ENCODE measurements at places on chromosomes 11 and 22. TPM values are rescaled to one million over a fixed set of nuclear protein-coding genes. Genes with fewer than 3 reads are reported as not detected.

- DNase-seq: no peak
Observed at GRCh38 chr11:31464436-31464835, 45.0 kb downstream of the IMMP1L start.

- no peak for DNase-seq
Observed at GRCh38 chr11:83680321-83680720, 394.2 kb upstream of the CCDC90B start.

DNA sequence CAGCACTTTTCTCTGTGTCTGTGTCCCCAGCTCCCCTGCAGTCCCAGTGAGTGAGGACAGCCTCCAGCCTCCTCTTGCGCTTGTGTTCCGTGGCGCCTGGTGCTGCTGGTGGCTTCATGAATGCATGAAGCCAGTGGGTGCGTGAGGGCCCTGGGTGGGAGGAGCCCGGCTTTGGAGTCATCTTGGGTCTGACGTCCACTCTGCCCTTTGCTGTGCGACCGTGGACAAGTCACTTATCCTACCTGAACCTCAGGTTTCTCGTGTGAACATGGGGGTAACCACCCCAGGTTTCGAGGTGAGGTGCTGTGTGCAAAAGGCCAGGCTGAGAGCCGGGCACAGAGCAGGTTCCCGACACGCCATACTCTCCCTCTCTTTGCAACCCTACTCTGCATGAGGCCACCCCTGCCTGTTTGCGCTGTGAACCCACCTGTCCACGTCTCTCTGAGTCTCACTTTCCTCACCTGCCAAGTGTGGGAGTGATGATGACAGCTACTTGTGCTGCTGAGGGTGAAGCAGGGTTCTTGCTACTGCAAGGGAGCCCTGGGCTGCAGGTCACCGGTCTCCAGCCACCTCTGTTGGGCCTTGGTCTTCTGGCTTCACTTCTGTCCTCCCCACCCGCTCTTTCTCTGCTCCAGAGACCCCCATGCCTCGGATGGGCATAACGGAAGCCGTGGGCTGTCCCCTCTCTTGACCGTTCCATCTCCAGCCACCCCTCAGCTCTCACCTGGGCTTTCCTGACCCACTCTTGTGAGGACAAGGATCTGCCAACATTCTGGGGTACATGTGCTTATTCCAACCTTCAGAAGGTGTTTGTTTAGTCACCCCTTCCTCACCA lies 537.6 kb downstream of the TBC1D22A start:
- DNase-seq: no peak

Gene MMP10
- total RNA-seq: 0.18 TPM

GRCh38 chr22:29408940-29409339 lies 20.6 kb upstream of the AP1B1 start:
- no peak for DNase-seq

DNA sequence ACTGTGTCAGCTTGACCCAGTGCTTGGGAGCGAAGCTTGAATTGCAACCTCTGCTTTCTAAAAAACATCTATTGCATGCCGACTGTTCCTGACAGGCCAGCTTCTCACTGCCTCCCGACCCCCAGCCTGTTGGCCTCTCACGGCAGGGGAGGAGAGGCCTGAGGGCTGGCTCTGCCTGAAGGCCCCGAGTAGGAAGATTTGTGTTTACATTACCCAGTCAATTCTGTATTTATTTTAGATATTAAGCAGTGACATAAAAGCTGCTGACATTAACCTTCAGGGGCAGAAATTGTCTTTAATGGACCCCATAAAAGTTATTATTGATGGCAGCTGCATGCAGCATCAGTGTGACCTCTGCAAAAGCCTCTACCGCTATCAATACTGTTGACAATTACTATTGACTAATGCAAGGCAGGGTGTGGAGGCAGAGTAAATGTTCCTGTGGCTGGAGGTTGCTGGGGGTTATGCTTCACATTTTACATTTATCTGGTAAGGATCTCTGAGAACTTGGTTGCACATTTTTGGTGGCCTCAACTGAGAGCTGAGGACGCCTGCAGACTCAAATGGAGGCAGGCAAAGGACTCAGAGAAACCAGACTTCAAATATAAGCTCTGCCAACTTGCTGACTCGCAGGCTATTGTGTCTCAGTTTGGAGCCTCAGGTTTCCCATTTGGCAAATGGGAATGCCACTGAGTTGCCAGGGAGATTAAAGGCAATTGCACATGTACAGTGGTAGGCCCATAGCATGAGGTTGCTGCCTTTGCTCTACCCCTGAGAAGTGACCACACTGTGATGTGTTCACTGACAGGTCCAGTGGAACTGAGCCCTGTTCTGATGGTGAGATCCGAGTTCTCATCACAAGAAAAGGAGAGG lies 380.5 kb downstream of the TENM4 start:
- no peak for DNase-seq

GRCh38 chr11:104967534-104968354 lies 630 bp downstream of the CASP4 start:
- DNase-seq: no peak

GRCh38 chr11:10273738-10274137 lies 20.3 kb downstream of the SBF2 start:
- DNase-seq: no peak

- no peak for DNase-seq
Observed at GRCh38 chr22:41781507-41781906, 19.0 kb upstream of the CCDC134 start.

DNA sequence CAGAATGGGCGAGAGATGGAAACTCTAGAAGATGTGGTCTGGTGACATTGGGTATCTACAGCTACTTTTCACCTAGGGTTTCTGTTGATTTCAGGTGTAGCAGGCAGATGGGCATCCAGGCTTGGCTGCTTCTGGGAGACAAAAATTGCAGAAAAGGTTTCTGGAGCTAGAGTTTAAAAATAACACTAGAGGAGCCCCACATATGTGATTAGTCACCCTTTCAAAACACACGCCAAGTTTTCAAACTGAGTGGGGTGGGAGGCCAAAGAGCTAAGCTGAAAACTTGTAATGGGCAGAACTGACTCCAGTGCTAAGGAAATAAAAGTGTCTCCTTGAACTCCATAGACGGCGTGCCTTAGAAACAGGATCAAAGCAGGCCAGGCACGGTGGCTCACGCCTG lies 80.8 kb downstream of the GRK3 start:
- DNase-seq: no peak

GRCh38 chr22:40055143-40055883 lies 60.6 kb downstream of the FAM83F start:
- no peak for DNase-seq

Gene JAML
- total RNA-seq: 8.5 TPM

DNA sequence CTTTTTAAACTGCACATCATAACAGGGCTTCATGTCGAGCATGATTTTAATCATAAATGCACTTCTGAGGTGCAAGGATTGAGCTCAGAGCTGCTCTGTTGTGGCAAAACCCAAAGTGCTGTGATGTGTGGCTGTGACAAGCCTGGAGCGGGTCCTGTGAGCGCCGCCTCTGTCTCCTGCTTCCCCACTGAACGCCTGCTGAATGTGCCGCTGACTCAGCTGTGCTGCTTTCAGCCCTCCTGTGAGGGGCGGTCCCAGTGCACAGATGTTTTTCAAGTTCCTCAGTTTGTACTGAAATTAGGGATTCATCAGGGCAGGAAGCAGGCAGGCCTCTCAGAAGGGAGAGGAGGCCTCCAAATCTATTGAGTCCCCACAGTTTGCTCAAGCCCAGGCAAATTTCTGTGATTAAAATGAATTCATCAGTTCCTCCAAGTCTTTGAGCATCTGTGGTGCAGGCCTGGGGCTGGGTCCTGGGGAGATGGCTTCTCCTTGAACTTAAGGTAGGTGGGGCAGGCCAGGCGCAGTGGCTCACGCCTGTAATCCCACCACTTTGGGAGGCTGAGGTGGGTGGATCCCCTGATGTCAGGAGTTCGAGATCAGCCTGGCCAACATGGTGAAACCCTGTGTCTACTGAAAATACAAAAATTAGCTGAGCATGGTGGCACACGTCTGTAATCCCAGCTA lies 3.0 kb upstream of the GTSE1 start:
- no peak for DNase-seq

Gene FXYD6
- total RNA-seq: 29.6 TPM

DNA sequence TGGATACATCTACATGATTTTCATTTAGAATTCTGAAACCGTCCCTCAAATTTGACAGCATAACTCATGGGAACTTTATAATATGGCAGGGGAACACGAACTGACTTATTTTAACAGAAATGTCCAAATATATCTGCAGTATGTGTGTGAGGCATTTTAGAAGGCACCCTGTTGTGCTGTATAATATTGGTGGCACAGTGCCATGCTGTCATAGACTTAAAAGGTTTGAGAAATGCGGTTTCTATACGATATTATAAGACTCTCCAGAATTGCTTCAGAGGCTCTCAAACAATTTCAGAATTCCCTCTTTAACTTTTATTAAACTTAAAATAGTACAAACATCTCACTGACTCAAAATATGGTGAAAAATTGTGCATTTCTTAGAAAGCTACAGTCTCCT lies 181.6 kb downstream of the MSANTD4 start:
- no peak for DNase-seq

DNA sequence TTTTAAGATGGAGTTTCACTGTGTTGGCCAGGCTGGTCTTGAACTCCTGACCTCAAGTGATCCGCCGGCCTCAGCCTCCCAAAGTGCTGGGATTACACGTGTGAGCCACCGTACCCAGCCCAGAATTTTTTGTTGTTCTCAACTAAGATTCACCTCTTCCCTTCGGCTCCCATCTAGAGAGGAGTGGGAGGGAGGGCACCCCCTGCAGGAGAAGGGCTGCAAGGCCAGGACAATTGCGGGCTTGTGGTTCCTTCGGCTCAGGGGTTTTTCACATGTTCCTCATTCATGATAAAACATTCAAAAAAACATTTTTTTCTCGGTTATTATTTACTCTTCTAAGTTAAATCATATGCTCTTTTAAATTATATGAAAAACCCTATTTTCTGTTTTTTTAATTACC lies 201.1 kb upstream of the LRRC4C start:
- DNase-seq: no peak

DNA sequence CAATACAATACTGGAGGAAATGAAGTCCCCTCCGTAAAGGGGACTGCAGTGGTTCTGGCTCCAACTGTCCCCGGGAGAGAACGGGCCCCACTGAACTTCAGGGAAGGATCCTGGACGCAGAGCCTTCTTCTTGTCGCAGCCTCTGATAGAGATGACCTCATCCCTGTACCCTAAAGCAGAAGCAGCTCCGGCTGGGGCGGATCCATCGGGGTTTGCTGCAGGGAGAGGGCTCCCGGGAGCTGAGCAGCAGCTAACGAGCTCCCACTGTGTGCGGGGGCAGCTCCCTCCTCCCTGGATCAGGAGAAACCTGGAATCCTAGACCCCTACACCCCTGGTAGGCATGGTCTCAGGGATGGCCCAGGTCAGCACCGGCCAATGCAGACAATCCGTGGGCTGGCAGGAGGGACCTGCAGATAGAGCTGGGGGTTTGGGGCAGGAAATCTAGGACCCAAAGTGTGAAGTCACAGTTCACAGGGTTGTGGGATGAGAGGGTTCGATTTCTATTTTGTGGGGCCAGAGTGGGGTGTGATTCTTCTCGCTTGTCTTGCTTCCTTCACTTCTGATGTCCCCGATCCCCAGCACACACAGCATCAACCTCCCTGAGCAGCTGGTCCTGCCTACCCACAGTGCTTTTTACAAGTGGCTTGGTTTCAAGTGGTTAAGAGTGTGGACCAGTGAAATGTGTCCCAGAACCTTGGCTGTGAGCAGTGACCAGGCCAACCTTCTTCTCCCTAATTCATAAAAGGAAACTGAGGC lies 12.9 kb downstream of the KIAA0930 start:
- no peak for DNase-seq

Gene OR10A4
- total RNA-seq: not detected

Gene KRTAP5-11
- not detected for total RNA-seq

DNA sequence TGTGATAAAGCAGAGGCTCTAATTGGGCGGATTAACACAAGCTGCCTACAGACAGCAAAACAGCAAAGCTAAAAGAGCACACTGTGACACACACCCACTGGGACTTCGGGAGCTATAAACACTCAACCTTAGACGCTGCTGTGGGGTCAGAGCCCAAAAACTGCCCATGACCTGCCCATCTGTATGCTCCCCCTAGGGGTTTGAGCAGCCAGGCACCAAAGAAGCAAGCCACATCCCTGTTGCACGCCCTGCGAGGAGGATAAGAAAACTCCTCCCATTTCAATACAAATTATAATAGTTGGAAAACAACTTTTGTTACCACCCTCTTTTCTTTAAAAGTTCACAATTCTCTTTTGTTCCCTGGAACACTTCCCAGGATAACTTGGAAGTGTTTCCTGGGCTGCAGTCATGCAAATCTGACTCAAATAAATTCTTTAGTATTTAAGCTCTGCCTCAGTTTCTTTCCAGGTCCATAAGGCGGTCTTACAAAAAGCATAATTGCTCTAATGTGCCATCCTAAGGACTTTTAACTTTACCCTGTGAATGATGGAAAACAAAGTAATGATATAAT lies 86.4 kb downstream of the DLG2 start:
- DNase-seq: no peak

Gene OR5T1
- not detected for total RNA-seq

DNA sequence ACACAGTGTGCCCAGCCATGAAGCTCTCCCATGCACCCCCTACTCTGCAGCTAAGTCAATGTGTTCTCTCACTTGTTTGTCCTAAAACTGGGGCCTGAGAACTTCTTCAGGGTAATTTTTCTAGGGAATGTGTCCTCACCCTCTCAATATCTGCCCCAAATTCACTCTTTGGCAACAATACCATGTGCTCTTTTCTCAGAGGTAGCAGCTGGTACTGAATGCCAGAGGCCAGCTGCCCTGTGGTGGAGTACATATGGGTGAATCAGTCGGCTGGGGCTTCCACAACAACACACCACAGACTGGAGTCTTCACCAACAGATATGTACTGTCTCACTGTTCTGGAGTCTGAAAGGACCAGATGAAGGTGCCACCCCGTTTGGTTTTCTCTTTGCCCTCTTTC lies 97.7 kb upstream of the TOP3B start:
- no peak for DNase-seq

DNA sequence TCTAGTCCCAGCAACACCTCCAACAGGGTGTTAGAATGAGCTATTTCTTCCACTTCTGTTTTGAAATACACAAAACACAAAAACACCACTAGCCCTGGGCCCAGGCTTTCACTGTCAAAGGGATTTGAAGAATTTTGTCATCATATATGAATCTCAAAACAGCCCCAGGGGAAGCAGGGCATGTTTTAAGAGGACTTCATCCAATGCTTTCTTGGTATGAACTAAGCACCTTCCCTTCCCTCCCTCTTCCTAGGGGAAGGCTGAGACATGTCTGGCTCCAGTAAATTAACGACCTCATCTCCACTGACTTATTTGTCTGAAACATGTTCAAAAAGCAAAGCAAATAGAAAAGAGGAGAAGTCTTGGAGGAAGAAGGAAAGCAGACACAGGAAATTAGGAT lies 75.7 kb upstream of the INCENP start:
- no peak for DNase-seq
